Esophagus muscularis mucosa (tissue), 4 donors: ENCODE measurements at places on chromosomes 5 and 9. TPM values are rescaled to one million over a fixed set of nuclear protein-coding genes. Genes with fewer than 3 reads are reported as not detected.

Gene NTRK2
- total RNA-seq, result 6.3 TPM

Gene STPG3
- total RNA-seq, result not detected

Gene CER1
- total RNA-seq, result not detected

Gene SLC6A7
- total RNA-seq, result not detected

Gene ATG10
- total RNA-seq, result 7.6 TPM

DNA sequence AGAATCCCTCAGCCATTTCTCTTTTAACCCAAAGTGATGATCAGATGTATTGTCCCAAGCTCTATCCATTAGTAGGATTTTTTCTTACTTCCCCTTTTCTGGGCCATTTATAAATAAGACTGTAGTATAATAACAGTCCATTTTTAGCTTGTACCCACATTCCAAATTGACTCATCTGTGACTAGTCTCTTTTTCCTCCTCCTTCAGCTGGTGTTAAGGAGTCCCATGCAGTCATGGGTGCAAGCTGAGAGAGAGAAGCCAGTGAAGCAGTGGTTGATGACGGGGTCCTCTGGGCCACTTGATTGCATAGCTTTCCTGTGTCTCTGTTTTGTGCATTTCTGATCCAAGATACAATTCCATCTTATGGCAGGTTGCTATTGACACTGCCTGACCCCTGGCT, 476.0 kb upstream of the CD180 start:
- DNase-seq, result no peak
- H3K27ac ChIP-seq, result no peak overlapping the region
- H3K27me3 ChIP-seq, result no peaks in the 10 kb centered on the region
- no peak overlapping the region for H3K4me3 ChIP-seq
- no peaks in the 10 kb centered on the region for H3K36me3 ChIP-seq

- no peaks in the 10 kb centered on the region for H3K36me3 ChIP-seq
- no peak overlapping the region for H3K27ac ChIP-seq
- peaks cover 38% of the 10 kb centered on the region for H3K4me1 ChIP-seq
- DNase-seq, result no peak
- no peaks in the 10 kb centered on the region for H3K27me3 ChIP-seq
- no peak overlapping the region for H3K4me3 ChIP-seq
Observed at GRCh38 chr9:69130456-69131441, 43.3 kb upstream of the TJP2 start.

- no peaks in the 10 kb centered on the region for H3K4me1 ChIP-seq
- no peak overlapping the region for H3K27ac ChIP-seq
- H3K36me3 ChIP-seq, result peaks cover 10% of the 10 kb centered on the region
- H3K27me3 ChIP-seq, result no peaks in the 10 kb centered on the region
- DNase-seq, result no peak
Observed at GRCh38 chr9:135117281-135117680, 29.8 kb downstream of the OLFM1 start.

- H3K27ac ChIP-seq, result no peak overlapping the region
- H3K36me3 ChIP-seq, result no peaks in the 10 kb centered on the region
- H3K27me3 ChIP-seq, result no peaks in the 10 kb centered on the region
- no peak for DNase-seq
Observed at GRCh38 chr9:112176524-112176923, 1.4 kb upstream of the SUSD1 start.

- no peak overlapping the region for H3K27ac ChIP-seq
- no peaks in the 10 kb centered on the region for H3K36me3 ChIP-seq
- no peak for DNase-seq
- H3K27me3 ChIP-seq, result no peaks in the 10 kb centered on the region
Observed at GRCh38 chr9:6692881-6693361, 47.4 kb upstream of the GLDC start.

DNA sequence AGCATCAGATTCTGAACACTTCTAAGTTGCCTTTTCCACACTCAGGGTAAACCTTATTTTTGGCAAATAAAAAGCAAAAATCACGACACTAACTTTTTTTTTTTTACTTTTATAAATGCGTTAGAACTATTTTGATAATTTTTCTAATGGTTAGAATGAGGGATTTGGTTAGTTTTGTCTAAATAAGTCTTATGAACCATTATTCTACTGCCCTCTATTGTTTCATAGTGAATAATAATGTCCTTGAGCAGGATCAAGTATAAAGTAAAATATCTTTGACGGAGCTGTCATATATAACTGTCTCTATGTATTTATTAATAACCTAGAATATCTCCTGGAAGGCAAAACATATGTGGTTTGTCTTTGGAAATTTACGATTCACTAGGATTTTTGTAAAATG, 631.8 kb downstream of the GABRG2 start:
- H3K27ac ChIP-seq, result no peak overlapping the region
- no peaks in the 10 kb centered on the region for H3K36me3 ChIP-seq
- no peaks in the 10 kb centered on the region for H3K27me3 ChIP-seq
- no peak for DNase-seq
- no peak overlapping the region for H3K4me3 ChIP-seq

DNA sequence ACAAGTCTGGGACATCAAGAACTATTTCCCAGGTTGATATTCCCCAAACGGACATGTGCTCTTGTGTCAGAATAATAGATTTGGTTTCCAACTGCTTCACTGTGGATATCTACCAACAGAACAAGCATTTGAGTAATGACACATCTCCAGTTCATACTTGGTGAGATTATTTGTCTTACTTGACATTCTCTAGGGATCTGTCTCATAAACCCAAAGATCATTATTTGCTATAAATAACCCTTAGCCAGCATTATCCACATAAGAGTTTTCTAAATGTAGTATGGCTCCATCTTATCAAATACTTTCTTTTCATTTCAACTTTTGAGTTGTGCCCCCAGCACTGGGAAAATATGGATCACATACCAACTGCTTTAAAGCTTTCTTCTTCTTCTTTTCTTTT, 1063.9 kb upstream of the CDH18 start:
- no peaks in the 10 kb centered on the region for H3K27me3 ChIP-seq
- H3K36me3 ChIP-seq, result no peaks in the 10 kb centered on the region
- H3K27ac ChIP-seq, result no peak overlapping the region
- DNase-seq, result no peak
- no peaks in the 10 kb centered on the region for H3K4me1 ChIP-seq

GRCh38 chr5:79193643-79194042, 42.3 kb upstream of the JMY start:
- no peak overlapping the region for H3K27ac ChIP-seq
- H3K4me1 ChIP-seq, result no peaks in the 10 kb centered on the region

- no peaks in the 10 kb centered on the region for H3K36me3 ChIP-seq
- peaks cover 100% of the 10 kb centered on the region for H3K4me1 ChIP-seq
- no peak overlapping the region for H3K4me3 ChIP-seq
- peak overlapping the region; percentile 81 for H3K27ac ChIP-seq
Observed at GRCh38 chr9:121721058-121721350, 69.6 kb downstream of the DAB2IP start.

DNA sequence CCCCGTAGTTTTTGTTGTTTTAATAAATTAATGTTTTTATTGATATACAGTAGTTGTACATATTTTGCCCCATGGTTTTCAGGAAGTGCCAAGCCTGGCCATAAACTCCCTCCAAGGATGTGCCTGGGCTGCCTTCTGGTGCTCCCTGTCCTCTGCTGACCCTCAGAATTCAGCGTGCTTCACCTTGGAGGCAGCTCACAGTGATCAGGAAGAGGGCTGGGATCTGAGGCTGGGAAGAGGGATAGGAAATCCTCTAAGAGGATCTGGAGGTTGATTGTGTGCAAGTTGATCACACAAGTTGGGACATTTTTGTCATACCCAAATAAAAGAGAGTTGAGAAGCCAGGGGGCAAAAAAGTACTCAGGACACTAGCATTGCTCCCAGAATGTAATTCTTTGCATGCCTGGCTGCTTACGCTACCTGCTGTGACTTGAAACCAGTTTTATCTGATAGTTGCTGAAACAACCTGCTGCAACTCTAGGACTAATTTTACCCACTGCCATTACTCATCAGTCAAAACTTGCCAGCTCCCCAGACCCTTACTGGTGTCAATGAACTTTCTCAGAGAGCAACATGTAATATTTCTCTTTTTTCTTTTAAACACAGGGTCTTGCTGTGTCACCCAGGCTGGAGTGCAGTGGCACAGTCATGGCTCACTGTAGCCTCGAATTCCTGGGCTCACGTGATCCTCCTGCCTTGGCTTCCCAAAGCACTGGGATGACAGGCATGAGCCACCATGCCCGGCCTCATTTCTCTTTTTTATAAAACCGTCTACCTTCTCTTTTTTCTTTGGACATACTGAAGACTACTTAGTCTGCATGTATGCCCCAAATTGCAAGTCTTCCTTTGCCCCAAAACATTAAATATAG, 29.0 kb downstream of the PDE6A start:
- H3K27me3 ChIP-seq, result peaks cover 7% of the 10 kb centered on the region
- H3K4me1 ChIP-seq, result no peaks in the 10 kb centered on the region
- H3K36me3 ChIP-seq, result no peaks in the 10 kb centered on the region
- no peak overlapping the region for H3K4me3 ChIP-seq
- no peak overlapping the region for H3K27ac ChIP-seq

DNA sequence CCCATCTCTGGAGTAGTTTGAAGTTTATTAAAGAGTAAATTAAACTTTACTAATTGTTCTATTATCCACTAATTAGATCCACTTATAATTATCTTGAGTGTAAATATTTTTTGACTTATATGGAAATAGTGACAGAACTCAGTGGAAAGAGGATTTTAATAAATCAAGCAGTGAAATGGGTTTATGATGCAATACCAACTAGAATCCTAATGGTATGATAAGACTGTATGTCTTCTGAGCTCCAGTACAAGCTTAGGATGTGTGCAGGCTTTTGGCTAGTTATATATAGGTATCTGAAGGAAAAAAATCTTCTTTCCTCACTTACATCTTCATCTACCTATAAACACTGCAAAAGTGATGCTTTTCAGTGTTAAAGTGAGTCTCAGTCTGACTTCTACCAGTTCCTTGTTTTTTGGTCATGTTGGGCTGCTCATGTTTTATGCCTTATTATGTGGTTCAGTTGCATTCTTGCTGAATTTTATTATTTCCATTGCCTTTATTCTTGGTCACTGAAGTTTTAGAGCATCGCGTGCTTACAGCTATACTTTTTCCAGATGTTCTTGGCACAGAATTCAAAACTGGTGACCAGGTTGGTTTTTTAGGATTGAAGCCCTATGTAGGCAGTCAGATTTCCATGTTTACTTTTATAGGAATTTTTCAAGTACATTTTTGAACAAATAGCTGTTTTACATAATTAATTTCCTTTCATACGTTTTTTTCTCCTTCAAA, 30.5 kb downstream of the XRCC4 start:
- no peaks in the 10 kb centered on the region for H3K4me1 ChIP-seq
- no peak for DNase-seq
- no peak overlapping the region for H3K27ac ChIP-seq
- H3K4me3 ChIP-seq, result no peak overlapping the region

GRCh38 chr5:1905108-1905507, 22.4 kb upstream of the IRX4 start:
- H3K4me3 ChIP-seq, result no peak overlapping the region
- H3K27me3 ChIP-seq, result peaks cover 4% of the 10 kb centered on the region
- no peaks in the 10 kb centered on the region for H3K36me3 ChIP-seq
- no peak overlapping the region for H3K27ac ChIP-seq

GRCh38 chr5:168407211-168407610, 79.1 kb upstream of the RARS1 start:
- H3K36me3 ChIP-seq, result no peaks in the 10 kb centered on the region
- DNase-seq, result no peak
- H3K4me1 ChIP-seq, result peaks cover 16% of the 10 kb centered on the region
- no peak overlapping the region for H3K27ac ChIP-seq
- H3K4me3 ChIP-seq, result no peak overlapping the region

DNA sequence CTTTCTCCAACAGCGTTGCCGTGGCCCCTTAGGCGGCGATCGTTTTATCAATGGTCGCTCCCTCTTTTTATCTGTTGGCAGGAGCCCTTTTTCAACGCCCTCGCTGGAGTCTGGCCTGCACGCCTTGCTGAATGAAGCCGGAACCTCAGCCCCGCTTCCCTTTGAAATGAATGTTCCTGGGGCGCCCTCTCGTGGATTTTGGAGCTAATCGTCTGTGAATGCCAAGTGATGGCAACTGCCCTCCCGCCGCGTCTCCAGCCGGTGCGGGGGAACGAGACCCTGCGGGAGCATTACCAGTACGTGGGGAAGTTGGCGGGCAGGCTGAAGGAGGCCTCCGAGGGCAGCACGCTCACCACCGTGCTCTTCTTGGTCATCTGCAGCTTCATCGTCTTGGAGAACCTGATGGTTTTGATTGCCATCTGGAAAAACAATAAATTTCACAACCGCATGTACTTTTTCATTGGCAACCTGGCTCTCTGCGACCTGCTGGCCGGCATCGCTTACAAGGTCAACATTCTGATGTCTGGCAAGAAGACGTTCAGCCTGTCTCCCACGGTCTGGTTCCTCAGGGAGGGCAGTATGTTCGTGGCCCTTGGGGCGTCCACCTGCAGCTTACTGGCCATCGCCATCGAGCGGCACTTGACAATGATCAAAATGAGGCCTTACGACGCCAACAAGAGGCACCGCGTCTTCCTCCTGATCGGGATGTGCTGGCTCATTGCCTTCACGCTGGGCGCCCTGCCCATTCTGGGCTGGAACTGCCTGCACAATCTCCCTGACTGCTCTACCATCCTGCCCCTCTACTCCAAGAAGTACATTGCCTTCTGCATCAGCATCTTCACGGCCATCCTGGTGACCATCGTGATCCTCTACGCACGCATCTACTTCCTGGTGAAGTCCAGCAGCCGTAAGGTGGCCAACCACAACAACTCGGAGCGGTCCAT, 10.0 kb downstream of the S1PR3 start:
- peaks cover 95% of the 10 kb centered on the region for H3K4me1 ChIP-seq
- no peaks in the 10 kb centered on the region for H3K27me3 ChIP-seq
- DNase-seq, result peak; percentile 97
- peaks cover 19% of the 10 kb centered on the region for H3K36me3 ChIP-seq
- peak overlapping the region; percentile 15 for H3K4me3 ChIP-seq

GRCh38 chr5:142324136-142324870, 518 bp downstream of the SPRY4 start:
- DNase-seq, result no peak
- no peaks in the 10 kb centered on the region for H3K36me3 ChIP-seq
- H3K4me3 ChIP-seq, result peak overlapping the region; percentile 62
- peak overlapping the region; percentile 85 for H3K27ac ChIP-seq
- peaks cover 5% of the 10 kb centered on the region for H3K27me3 ChIP-seq

GRCh38 chr5:89418407-89419085, 535.6 kb upstream of the MEF2C start:
- H3K27me3 ChIP-seq, result no peaks in the 10 kb centered on the region
- no peak for DNase-seq
- no peak overlapping the region for H3K4me3 ChIP-seq
- H3K36me3 ChIP-seq, result no peaks in the 10 kb centered on the region
- H3K27ac ChIP-seq, result no peak overlapping the region

GRCh38 chr5:75018805-75019587, 33.4 kb downstream of the GCNT4 start:
- H3K4me1 ChIP-seq, result no peaks in the 10 kb centered on the region
- DNase-seq, result peak; percentile 34
- no peaks in the 10 kb centered on the region for H3K27me3 ChIP-seq
- no peak overlapping the region for H3K27ac ChIP-seq
- no peaks in the 10 kb centered on the region for H3K36me3 ChIP-seq

DNA sequence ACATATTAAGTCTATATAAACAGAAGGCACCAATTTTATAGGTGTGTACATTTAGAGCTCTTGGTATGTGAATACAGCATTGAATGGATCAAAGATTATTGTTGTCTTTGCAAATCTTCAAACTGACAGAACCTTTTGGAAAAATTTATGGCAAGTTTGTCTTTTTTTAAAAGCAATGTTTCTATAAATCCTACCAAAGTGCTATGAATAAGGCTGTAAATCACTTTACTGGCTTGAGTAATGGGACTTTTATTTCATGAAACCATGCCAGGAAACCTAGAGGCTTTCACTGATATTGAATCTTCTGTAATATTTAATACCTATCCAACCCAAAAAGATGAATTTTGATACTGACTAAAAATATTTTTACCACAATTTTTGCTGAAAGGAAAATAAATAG, 7.4 kb upstream of the DAPK1 start:
- H3K27ac ChIP-seq, result no peak overlapping the region
- DNase-seq, result no peak
- H3K27me3 ChIP-seq, result no peaks in the 10 kb centered on the region
- H3K4me3 ChIP-seq, result no peak overlapping the region
- H3K4me1 ChIP-seq, result no peaks in the 10 kb centered on the region
